ENCODE measurements at places on chromosomes 4 and X.

GRCh38 chr4:78734441-78735162, 41.5 kb upstream of the BMP2K start:
- DNase-seq = no peak

- no peak for DNase-seq
Observed at GRCh38 chr4:139563515-139563914, 7.5 kb upstream of the SETD7 start.

GRCh38 chr4:89575840-89576239, 261.1 kb downstream of the SNCA start:
- no peak for DNase-seq

GRCh38 chrX:132209527-132209926, 9.7 kb downstream of the RAP2C start:
- DNase-seq = peak; percentile 46

- DNase-seq = no peak
Observed at GRCh38 chr4:40065010-40065409, 8.4 kb downstream of the N4BP2 start.

DNA sequence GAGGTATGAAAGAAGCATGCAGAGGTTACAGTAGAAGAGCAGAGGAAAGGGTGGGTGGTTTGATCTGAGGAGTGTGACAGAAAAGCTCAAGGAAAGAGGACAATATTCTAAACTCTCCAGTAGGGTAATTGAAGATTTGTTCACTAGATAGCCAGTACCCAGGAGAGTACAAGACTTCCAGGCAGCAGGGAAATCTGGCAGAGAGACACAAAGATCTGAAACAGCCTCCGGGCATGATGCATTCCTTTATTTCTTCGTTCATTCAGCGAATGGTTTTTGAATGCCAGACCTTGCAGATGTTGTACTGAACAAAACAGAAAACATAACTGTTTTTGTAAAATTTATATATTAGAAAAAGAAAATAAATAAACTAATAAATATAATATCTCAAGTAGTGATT, 766.6 kb downstream of the FAT4 start:
- no peak for DNase-seq

DNA sequence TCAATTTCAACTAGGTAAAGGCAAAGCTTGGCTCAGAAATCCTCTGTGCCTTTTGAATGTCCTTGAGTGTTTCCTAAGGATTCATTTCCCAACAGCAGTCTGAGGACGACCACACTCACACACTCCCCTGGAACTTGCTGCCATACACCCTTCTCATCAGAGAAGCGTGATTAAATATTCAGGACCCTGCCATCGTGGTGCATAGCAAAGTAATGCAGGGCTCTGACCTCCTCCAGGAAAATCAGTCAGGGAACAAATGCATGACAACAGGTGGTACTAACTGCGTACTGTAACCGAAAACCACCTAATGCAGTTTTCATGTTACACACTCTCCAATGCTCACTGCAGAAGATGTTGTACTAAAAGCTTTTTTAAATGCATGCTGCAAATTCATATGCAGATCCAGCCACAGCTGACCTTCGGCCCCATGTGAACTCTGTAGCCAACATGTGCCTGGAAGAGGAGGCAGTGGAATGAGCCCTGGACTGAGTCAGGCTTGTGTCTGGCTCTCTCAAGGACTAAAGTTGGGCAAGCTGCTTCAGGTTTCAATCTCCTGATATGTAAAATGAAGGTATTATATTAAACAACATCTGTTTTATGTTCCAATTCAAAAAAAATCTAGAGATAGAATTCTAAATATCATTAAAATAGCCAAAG, 238.3 kb downstream of the KCNIP4 start:
- DNase-seq = no peak

DNA sequence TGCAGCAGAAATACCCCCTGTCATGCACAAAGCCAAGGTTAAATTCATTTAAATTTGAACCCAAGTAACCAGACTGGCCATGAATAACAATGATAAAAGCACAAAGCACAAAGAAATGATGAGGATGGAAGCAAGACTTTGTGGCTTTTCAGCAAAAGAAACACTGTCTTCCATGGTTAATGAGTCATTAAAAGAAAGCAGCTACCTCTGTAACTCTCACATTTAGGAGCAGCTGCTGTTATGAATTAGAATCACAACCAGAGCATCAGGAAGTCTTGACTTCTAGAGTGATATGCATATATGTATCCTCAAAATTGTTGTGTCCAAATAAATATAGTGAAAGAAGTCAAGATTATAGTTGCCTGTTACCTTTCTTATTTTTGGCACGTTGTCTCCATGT, 70.7 kb upstream of the RPS6KA6 start:
- no peak for DNase-seq

- no peak for DNase-seq
Observed at GRCh38 chr4:124534131-124534530, 178.4 kb downstream of the ANKRD50 start.

DNA sequence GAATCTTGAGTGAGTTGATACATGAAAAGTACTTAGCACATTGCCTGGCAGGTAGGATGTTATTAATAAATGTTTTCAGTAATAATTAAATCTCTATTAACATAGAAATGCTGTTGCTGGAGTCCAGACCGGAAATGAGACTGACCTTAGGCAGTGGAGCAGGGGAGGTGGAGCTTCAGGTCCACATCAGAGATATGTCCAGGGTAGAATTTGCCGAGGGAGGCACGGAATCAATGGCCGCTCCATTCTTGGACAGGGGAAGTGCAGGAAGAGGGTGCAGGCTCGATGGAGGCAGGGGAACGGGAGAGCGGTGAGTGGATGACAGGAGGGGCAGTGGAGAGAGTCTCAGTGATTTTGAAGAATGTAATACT, 107.3 kb downstream of the GATB start:
- DNase-seq = no peak

DNA sequence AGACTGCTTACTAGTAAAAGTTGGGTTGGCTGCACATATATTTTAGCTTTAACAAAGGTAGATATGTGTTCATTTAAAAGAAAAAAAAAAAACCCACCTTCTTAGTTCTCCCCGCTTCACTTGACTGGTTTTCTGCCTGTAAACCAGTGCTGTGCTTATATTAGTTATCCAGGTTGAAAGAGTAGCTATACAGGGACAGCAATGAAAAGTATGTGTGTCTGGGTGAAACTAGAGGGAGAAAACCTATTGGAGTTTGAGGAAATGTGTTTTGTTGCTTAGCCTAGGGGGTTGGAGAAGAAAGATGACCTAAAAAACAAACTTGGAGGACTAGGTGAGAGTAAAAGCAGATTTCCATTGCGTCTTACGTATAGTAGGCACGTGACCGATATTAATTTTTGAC, 4.5 kb downstream of the JADE1 start:
- no peak for DNase-seq

GRCh38 chrX:149275836-149276235, 229.3 kb downstream of the IDS start:
- peak; percentile 1 for DNase-seq

GRCh38 chr4:40843696-40844095, 93.9 kb downstream of the NSUN7 start:
- no peak for DNase-seq

DNA sequence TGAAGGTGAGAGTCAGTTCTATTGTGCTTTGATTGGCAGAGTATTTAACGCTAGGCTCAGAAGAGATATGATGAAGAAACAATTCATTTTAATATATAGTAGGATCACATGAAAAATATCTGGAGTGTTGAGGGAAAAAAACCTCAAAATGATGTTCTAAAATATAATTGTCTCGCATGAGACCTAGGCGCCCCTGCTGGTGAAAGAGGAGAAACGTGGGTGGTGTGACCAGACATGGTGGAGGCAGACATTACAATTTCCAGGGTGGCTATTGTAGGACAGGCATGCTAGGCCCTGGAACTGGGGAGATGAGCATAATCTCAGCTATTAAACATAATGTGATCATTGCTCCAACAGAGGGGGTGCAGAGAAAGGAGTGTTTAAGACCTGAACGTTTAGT, 210.0 kb downstream of the HS3ST1 start:
- peak; percentile 21 for DNase-seq

DNA sequence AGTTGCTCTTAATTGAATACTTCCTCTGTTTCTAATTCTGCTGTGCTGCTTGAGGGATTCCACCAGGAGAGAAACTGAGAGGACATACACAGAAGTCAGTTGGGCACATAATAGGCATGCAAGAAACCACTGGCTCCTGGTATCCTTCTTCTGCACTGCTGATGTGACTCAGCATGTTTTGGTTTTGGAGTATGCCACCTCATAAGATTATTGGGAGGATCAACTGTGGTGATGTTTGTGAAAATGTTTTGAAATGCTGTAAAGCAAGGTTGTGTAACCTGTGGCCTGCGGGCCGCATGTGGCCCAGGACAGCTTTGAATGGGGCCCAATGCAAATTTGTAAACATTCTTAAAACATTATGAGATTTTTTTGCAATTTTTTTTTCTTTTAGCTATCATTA, 119.6 kb downstream of the GATB start:
- DNase-seq = peak; percentile 86

- DNase-seq = no peak
Observed at GRCh38 chrX:2828344-2828958, at the start of gene GYG2. GYG2 (plus strand) TSS chrX:2828930; CDS start chrX:2830189, 1,259 bp downstream.

DNA sequence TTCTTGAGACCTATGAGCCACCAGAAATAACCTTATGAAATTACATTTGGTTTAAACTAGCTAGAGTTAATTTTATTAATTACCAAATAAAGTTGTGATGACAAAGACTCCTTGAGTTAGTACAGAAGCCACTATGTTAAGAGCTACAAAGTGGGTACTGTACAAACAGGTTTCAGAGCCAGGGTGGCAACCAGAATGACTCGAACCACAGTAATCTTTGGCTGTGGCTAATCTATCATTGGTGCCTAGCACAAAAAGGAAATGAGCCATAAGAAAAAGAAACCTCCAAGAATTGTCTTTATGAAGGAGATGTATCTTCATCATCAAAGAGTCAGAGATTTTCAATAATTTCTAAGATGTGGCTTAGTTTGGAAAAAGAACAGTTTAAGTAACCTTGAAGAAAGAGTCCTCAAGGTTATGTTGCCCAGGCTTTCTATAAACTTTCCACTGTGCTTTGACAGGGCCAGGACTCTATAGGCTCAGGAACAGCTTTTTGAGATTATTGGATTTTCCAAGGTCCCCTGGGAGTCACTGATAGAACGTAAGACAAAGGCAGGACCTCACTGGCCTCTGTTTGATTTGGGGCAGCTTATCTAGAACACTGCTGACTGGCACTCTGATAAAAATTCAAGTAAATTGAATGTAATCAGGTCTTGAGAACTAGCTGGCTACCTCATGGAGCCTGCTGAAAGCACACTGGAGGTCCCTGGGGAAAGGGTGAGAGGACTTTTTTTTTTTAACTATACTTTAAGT, 777.7 kb downstream of the STIM2 start:
- peak; percentile 53 for DNase-seq

GRCh38 chr4:43348591-43348990, 456.1 kb downstream of the GRXCR1 start:
- peak; percentile 31 for DNase-seq

- DNase-seq = no peak
Observed at GRCh38 chr4:160386846-160387245, 1284.0 kb downstream of the RAPGEF2 start.

DNA sequence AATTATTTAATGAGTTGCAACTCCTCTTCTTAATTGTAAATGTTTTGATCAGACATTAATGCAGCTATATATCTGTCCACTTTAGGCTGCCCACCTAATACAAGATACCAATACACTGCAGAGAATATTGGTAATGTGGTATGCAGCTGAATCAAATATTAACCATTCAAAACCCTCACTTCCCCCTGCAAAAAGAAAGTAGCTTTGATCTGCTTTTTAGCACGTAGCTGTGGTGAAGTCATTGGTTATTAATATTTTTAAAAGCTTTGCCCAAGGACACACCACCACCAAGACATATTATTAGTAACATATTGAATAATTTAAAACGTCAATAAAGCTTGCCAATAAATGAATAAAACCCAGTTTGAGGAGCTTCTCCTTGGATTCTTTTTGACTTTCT, 28.6 kb upstream of the CYP2U1 start:
- DNase-seq = no peak

- no peak for DNase-seq
Observed at GRCh38 chr4:7772711-7773385, 166.8 kb downstream of the AFAP1 start.

- DNase-seq = no peak
Observed at GRCh38 chr4:26175905-26176470, 144.8 kb upstream of the RBPJ start.

- no peak for DNase-seq
Observed at GRCh38 chr4:91984466-91984865, 319.3 kb upstream of the GRID2 start.

- DNase-seq = no peak
Observed at GRCh38 chr4:845836-846251, 19.9 kb upstream of the CPLX1 start.

DNA sequence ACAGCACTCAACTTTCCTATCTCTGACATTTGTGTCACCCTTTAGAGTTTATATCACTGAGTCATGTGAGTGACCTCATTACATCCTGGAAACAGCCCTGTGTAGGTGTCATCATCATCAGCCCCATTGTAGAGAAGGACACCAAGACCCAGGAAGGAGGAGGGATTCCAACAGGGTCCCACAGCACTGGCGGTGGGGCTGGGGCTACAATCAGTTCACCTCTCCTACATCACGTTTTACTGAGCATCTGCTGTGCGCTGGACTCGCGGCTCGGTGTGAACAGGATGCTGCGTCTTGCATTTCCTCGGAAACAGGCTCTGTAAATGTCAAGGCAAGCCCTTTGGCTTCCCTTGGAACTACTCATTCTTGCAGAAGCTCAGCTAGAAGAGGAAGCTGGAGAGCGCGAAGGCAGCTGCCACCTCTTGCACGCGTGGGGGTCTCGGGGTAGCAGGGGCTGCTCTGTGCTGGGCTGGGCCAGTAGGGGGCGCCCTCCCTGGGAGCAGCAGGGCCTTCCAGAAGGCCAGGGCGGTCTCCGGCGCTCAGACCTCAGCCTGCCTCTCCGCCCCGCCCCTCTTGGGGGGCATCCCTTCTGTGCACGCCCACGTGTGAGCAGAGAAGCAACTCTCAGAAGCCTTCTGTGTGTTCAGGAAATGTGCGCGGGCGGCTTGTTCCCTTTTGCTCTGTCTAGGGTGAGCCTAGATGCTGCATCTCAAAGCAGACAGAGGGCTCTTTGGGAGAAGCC, 29.0 kb downstream of the REELD1 start:
- peak; percentile 33 for DNase-seq

- DNase-seq = peak; percentile 25
Observed at GRCh38 chrX:110965409-110966090, 130.4 kb upstream of the PAK3 start.
